Activated CD4-positive, alpha-beta T cell treated with anti-CD3 and anti-CD28 coated beads, Interleukin-2, amount 50 U/mL, for 48 hours (primary cell): ENCODE measurements at places on chromosomes 6 and 20.
A peak's percentile ranks its signal among the peaks of the same experiment; 100 is the strongest.

GRCh38 chr6:89221129-89221528, 4.0 kb upstream of the GABRR1 start:
- DNase-seq, result no peak

GRCh38 chr20:655726-656624, 3.0 kb upstream of the SRXN1 start:
- DNase-seq, result no peak

DNA sequence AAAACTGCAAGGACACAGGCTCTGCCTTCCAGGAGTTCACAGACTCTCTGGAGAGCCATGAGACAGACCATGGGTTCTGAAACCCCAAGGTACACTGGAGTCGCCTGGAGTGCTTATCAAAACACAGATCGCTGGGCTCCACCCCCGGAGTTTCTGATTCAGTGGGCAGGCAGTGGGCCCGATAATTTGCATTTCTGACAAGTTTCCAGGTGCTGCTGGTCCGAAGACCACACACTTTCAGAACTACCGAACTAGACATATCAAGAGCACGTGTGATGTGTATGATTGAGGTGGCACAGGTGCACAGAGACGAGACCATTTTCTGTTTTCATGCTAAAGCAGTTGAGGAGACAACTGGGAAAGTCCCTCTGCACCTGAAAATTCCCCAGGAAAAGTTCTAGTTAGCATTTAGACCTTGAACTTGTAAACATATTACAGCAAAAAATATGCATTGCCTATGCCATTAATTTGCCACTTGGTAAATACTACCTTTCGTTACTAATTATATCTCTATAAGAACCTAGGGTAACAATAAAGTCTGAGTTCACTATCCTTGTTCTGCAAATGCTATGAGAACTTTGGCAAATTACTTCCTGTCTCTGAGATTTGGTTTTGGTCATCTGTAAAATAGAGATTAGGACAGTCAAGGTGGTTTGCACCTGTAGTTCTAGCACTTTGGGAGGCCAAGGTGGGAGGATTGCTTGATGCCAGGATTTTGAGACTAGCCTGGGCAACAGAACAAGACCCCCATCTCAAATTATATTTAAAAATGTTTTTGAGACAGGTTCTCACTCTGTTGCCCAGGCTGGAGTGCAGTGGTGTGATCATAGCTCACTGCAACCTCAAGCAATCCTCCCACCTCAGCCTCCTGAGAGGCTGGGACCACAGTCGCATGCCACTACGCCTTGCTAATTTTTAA, 14.3 kb upstream of the PIM1 start:
- peak; percentile 73 for DNase-seq

DNA sequence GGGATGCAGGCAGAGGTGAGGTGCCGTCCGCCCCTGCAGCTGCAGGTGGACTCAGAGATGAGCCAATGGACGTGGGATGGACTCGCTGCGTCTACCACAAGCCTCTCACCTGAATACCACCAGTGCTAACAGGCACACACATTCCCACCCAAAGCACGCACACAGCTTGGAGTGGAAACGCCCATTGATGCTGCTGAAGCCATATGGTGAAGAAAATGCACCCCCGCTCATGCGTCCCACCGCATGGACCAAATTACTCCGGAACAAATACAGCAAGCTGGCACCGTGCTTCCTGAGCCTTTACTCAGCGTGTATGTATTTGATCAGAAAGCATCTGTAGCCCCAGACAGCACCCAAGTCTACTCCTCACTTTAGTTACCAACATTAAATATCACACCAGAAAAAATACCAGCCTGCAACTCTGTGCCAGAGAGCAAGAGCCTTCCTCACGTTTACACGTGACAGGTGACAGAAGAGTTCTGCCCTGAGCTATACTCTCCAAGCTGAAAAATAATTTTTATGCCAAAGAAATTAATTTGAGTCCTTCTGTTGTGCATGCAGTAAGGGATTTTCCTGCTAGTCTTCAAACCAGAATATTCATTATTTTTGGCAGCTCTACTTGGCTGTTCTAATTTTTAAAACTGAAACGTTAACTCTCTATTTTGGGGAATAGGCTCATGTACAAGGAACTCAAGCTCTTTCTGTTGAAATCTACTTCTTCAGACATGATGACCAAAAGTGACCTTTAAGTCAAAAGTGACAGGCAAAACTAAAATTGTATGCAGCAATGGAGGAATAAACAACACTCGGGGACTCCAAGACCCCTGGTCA, 58.2 kb upstream of the SYNDIG1 start:
- DNase-seq, result no peak

DNA sequence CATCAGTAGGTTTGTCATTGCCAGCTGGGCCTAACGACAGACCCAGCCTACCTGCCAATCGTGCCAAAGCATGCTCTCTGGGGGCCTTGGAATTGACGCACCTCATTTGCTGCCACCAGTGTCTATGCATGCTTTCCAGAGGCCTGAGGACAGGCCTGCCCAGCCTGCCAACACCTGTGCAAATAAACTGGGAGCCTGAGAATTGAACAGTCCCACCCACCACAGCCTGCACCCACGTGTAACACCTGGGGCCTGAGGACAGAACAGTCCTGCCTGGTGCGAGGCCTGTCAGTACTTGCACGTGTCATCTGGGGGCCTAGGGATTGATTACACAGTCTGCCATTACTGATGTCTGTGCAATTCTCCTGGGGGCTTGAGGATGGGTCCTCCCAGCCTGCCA, 6.2 kb upstream of the RNF217 start:
- no peak for DNase-seq

GRCh38 chr6:2977799-2978590, 6.6 kb upstream of the SERPINB6 start:
- no peak for DNase-seq

- DNase-seq, result no peak
Measured at GRCh38 chr6:49966334-49966733, 2.4 kb upstream of the DEFB114 start.

GRCh38 chr6:145086197-145086596, 649.1 kb downstream of the EPM2A start:
- no peak for DNase-seq

DNA sequence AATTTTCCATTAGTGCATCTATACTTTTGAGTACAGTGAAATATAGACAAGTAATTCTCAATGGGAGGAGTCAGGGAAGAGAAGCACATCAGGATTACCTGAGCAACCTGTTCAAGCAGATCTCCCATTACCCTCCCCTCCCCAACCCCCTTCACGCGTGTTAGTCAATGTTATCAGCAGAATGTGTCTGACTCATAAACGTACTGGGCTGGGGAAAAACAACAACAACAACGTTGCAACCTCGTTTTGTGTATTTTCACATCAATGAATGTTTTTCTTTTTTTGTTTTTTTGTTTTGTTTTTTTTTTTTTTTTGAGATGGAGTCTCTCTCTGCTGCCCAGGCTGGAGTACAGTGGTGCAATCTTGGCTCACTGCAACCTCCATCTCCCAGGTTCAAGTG, 287.0 kb upstream of the STXBP5 start:
- no peak for DNase-seq

GRCh38 chr20:47487175-47487917, 14.3 kb upstream of the NCOA3 start:
- DNase-seq, result peak; percentile 63

GRCh38 chr6:89492025-89492640, 59.2 kb downstream of the ANKRD6 start:
- no peak for DNase-seq

- DNase-seq, result no peak
Measured at GRCh38 chr20:3915691-3916090, 26.5 kb downstream of the PANK2 start.

- no peak for DNase-seq
Measured at GRCh38 chr6:71332012-71332411, 43.4 kb downstream of the OGFRL1 start.

- DNase-seq, result no peak
Measured at GRCh38 chr20:42041000-42041565, 422.9 kb upstream of the CHD6 start.

DNA sequence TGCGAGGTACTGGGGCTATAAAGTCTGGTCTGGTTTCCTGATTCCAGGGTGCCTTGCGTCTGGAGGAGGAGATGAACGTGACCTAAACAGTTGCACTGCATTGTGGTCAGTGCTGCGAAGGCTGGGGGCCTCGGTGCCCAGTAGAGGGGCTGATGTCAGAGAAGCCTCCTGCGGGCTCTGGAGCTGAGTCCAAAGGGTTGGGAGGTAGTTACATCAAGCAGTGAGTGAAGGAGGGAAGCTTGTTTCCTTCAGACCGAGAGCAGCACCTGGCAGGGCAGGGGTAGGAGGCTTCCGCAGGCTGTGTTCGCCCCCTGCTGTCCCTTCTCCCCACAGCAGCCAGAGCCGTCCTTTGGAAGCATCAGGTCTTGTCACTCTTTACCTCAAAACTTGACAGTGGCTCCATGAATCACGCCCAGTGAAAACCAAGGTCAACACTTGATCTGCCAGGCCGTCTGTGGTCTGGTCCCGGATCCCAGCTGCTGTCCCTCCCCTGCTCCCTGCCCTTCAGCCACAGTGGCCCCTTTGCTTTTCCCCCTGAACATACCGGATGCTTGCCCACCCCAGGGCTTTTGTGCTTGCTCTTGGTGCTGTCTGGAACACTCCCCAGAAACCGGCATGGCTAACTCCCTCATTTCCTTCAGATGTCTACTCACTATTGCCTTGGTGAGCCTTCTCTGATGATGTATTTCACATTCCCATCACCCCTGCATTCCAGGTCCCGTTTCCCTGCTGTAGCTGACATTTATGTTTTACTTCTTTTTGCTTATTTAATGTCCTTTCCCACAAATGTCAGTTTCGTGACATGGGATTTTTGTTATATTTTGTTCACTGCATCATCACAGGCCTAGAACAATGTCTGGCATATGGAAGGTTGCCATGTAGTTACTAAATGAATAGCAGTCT, 7.0 kb downstream of the DYNLRB1 start:
- peak; percentile 55 for DNase-seq

DNA sequence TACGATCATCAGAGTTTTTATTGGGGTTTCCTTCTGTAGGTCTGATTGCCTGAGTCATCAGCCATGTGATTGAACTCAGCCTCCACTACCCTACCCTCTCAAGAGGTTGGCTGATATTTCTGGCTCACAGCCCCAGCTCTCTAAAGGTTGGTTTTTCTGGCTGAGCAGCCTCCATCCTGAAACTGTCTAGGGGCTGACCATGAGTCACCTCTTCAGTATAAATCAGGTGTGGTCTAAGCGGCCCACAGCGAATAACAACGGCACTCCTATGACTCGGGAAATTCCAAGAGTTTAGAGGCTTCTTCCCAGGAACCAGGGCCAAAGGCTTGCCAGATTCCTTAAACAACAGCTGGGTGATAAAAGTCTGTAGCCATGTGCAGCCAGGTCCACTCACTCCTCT, 115.5 kb downstream of the SOD2 start:
- no peak for DNase-seq

GRCh38 chr20:39289831-39290230, 327.7 kb downstream of the DHX35 start:
- no peak for DNase-seq

DNA sequence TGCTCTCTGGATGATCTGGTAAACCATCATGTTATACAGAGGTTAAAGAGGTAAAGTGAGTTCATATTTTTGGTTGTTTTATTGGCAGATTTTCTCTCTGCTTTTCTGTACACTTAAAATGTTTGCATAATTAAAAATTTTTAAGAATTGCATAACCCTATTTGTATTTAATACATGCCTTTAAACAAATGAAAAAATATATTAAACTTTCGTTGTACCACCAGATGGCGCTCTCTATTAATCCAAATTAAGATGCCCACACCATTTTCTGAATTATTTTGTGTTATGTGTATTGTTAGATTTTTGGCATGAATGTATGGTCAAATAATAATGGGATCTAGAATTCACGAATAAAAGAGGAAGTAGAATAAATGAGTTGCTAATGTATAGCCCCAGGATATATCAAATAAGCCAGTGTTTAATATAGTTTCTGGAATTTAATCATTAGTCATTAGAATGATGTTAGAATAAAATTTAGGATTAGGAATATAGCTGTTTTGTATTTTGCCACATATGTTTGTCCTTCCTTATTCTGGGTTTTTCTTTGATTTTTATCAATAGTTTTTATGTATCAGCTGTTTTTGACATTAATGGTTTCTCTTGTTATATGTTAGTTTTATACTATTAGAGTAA, 38.9 kb downstream of the SMAP1 start:
- DNase-seq, result no peak

DNA sequence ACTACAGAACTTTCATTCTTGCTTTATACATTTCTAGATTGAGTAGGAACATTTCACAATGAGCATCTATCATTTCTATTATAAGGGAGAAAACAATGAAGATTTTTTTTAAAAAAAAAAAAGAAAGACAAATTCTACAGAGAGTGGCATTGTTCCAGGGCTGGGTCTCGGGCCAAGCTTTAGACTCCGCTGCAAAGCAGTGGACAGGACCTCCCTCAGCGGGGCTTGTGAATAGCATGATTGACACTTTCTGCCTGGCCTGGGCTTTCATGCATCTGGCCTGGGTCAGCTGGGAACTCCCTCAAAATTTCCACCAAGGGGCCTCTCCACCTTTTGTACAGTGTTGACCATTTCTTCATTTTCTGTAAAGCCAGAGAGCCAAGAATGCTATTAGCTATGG, 55.8 kb upstream of the HIVEP2 start:
- no peak for DNase-seq

DNA sequence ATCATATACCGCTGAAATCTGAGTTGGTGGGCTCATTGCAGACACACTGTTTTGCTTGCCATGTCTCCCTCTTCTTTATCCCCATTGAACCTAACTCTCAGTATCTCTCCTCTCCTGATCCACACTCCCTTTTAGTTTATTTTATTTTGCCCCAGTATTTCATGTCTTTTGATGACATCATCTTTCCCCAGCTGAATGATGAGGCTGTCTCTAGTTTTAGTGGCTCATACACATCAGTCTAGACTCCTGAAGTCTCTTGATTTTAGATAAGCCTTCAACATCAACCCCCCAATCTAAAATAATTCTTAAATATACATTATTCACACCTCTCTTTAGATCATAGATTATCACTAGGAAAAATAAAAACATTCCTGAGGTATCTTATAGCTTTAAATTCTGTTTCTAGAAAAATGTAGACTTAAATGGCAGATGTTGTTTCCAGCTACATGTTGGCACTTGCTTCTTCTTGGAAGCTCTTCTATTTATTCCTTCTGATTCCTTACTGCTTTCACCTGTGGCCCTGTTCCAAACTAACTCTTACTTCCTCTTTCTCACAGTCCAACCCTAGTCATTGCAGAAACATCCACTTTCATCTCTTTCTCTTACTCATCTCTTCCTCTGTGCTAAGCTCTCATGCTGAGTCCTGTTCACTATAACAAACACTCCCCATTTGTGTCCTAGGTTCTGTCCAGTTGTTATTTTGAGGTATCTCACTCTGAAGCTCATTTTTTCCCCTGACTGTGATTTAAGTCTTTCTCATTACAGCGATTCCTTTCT, 191.9 kb upstream of the SLC35B3 start:
- DNase-seq, result no peak
